Cardiac fibroblast (primary cell): ENCODE measurements at places on chromosomes 6 and 20.

DNA sequence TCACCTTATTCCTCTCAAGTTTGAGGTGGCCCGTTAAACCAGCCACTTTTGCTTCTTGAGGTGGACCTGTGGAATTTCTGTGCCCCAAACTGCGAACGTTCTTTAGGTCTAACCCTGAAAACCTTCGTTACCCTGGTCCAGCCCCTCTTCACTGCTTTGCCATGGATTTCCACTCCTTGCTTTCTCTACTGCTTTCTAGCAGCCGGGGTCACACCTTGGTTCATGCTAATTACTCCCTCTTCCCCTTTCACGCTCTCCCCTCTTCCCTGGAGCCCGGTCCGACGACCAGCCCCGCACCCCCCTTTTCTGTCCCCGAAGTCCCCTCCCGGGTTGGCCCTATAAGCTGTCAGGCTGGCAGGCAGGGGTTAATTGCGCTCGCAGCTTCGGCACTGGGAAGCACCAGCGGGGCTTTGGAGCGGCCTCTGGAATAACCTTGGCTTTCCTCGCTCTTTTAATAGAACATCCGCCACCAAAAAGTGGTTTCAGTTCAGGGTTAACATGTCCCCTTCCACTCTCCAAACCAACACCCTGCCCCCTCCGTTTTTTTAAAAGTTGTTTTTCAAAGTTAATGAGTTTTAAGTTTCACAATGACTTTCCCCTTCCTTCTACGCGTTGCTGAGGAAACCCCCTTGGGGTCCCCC lies 1.4 kb upstream of the HIVEP1 start:
- DNase-seq, result no peak

DNA sequence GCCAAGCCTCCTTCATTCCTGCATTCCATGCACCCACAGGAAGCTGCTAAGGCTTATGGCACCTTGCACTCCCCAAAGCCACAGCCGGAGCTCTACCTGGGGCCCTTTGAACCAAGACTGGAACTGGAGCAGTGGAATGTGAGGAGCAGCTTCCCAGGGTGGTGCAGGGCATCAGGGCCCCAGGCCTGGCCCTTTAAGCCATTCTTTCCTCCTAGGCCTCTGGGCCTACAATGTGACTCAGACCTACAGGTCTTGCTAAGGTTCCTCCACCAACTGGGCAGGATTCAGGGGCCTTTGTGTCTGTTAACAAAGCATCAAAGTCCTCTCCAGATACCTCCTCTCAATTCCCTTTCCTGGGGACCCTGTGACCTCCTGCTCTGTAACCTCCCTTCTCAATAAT lies 36.2 kb downstream of the SF3B5 start:
- no peak for DNase-seq

- no peak for DNase-seq
These were observed 86.5 kb upstream of the TNFAIP3 start for GRCh38 chr6:137780447-137781034.

DNA sequence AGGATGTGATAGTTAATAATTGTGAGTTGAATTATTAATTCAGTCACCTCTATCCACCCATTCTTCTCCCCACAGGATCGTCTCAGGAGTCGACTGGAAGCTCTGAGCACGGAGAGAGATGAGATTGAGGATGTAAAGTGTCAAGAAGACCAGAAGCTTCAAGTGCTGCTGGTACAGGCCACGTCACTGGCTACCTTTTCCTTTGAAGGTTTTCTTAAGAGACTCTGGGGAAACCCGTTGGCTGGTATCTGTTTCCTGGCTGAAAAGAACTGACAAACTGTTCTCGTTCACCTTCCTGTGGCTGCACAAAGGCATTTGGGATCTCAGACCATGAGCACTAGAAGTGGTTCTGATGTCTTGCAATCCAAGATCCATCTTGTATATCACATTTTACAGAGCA lies 3.8 kb downstream of the TRIM15 start:
- no peak for DNase-seq

DNA sequence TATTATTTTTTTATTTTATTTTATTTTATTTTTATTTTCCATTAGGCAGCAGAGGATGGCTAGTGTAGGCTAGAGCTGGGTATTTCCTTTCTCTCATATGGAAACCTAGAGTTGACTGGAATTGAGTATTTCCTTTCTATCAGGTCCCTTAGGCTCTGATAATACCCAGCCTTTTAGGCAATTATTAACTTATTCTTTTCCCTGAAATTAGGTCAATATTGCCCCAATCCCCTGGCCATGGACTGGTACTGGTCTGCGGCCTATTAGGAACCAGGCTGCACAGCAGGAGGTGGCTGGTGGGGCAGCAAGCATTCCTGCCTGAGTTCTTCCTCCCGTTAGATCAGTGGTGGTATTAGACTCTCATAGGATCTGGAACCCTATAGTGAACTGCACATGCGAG lies 632.2 kb downstream of the TENT5A start:
- DNase-seq, result no peak

GRCh38 chr6:119161438-119161837 lies 83.0 kb upstream of the FAM184A start:
- no peak for DNase-seq

- peak; percentile 84 for DNase-seq
These were observed 15.8 kb upstream of the RBPJL start for GRCh38 chr20:45290677-45291355.

- no peak for DNase-seq
These were observed 10.5 kb upstream of the CLDN20 start for GRCh38 chr6:155253337-155253736.

- no peak for DNase-seq
These were observed 4.7 kb downstream of the HLA-B start for GRCh38 chr6:31352310-31352682.

DNA sequence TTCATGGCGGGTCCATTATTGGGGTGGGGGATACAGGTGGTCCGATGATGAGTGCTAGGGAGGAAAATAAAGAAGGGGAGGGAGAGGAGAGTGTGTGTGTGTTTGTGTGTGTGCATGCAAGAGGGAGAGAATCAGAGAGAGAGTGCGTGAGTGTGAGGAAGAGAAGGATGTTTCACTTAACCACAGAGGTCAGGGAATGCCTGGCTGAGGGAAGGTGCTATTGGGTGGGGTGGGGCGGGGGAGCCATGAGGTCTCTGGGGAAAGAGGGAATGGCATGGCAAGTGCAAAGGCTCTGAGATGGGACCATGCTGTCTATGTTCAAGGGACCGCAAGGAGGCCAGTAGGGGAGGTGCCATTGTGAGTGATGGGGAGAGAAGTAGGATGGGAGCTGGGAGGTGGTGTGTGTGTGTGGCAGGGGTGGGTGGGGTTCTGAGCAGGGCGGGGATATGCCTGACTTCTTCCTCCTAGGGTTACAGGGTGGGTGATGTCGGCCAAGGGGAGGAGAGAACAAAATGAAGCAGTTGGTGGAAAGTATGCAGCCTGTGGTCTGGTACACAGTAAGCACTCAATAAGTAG lies 23.0 kb downstream of the CEBPB start:
- DNase-seq, result no peak

DNA sequence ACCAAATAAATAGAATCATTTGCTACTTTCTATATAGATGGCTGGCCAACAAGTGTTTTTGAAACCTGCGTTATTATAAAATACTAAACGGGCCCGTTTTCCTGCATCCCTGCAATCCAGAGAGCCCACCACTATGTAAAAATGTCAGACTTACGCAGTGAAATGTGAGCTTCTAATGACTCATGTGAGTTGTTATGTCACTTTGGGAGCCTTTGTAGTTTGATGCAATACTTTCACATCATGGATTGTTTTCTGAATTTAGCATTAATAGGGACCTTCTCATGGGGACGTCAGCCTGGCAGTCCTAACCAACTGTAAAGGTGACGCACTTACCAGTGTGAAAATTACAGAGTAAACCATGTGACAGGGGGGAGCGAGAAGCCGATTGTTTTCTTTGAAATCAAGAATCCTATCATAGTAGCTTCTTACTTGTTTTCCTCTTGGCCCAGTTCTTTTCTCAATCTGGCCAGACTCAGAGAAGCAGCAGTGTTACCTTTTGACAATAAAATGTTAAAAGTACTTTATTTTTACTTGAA lies 75.3 kb downstream of the SSR1 start:
- DNase-seq, result no peak

- no peak for DNase-seq
These were observed 15.6 kb downstream of the FAM83D start for GRCh38 chr20:38941726-38942389.

- peak; percentile 62 for DNase-seq
These were observed at the start of gene ELOVL2 for GRCh38 chr6:11043961-11044711. Gene ELOVL2 (minus strand): TSS chr6:11044305. CDS start chr6:11044230, 75 bp downstream.

DNA sequence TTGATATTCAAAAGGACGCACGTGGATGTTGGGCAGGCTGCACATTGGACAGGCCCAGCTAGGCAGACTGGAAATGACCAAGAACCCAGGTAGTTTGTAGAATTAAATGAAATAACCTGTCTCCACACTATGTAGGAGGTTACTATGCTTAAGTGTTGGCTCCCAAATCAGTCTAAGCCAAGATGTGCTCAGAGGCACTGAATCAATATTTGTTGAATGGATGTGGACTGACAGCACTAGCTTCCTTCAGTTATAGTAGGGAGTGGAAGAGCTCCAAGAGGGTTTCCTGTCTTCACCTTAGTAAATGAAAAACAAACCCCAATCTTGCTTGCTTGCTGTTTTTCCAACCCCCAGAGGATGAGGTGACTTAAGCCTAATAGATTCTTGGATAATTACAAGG lies 180.5 kb downstream of the JARID2 start:
- DNase-seq, result no peak

DNA sequence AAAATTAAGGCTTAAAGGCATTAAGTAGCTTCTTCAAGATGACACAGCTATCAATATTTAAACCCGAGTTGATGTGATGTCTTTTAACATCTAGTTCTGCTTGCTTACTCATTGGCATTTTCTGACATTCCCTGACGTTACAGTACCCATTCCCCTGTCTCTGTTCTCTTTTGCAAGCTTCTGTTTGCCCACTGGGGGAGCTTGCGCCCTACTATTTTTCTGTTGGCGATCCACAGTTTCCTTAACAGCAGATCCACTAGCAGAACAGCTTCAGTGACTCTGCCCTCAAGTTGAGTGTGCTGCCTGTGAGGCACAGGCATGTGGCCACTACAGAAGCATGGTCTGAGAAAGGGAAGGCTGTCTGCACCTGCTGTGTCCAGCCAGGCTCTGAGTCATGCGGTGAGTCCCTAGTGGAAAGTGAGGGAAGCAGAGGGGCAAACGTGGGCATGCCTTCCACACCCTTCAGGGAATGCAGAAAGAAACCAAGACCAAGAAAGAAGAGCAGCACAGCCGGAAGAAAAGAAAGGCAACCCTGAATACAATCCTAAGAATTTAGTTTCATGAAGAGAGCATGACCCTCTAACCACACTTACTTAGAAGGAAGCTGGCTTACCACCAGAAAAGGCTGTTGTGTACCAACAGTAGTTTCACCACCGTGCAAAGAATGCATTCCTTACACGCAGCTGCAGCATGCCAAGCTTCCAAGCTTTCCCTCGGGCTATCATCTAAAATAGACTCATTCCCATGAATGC lies 97.7 kb upstream of the VGLL2 start:
- no peak for DNase-seq

- DNase-seq, result peak; percentile 25
These were observed 91.1 kb upstream of the OPRM1 start for GRCh38 chr6:153947808-153948447.

- peak; percentile 85 for DNase-seq
These were observed 578 bp downstream of the RGL2 start for GRCh38 chr6:33297956-33298772.

DNA sequence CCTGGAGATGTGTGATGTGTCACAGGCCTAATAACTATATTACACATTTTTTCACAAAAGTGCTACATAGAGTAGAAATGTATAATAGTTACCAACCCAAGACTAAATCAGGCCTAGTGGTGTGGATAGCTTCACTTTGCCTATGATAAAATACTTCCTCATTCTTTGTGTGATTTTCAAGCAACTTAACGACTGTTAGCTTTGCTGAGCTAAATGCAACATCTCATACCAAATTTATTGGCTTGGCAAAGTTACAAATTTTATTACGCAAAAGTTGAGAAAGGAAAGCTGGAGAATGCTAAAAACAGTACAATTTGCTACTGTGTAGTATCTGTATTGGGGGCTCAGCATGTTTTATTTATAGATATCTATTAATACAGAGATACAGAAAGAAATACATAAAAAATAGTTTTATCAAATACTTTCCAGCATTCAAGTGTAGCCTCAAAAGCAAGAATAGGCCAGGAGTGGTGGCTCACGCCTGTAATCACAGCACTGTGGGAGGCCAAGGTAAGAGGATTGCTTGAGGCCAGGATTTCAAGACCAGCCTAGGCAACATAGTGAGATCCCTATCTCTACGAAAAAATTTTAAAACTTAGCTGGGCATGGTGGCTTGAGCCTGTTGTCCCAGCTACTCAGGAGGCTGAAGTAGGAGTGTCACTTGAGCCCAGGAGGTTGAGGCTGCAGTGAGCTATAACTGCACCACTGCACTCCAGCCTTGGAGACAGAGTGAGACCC lies 3.6 kb upstream of the EDN1 start:
- no peak for DNase-seq

- DNase-seq, result peak; percentile 41
These were observed 48.8 kb downstream of the NT5E start for GRCh38 chr6:85498596-85499258.

DNA sequence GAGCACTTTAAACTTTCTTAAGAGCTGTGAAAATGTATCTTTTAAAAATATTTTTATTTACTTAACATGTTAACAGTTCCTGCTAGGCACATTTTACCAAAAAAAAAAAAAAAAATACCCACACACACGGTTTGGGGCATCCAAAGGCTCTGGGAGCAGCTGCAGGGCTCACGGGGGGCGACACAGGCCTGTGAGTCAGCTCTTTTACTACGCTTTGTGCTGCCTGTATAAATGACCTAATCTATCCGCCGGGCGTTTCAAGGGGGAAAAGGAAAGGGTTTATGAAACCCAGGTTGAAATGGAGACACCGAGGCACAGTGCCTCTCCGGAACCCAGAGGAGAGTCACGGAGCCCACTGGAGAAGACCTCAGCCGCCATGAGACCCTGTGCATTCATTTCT lies 40.4 kb downstream of the DLL1 start:
- no peak for DNase-seq

DNA sequence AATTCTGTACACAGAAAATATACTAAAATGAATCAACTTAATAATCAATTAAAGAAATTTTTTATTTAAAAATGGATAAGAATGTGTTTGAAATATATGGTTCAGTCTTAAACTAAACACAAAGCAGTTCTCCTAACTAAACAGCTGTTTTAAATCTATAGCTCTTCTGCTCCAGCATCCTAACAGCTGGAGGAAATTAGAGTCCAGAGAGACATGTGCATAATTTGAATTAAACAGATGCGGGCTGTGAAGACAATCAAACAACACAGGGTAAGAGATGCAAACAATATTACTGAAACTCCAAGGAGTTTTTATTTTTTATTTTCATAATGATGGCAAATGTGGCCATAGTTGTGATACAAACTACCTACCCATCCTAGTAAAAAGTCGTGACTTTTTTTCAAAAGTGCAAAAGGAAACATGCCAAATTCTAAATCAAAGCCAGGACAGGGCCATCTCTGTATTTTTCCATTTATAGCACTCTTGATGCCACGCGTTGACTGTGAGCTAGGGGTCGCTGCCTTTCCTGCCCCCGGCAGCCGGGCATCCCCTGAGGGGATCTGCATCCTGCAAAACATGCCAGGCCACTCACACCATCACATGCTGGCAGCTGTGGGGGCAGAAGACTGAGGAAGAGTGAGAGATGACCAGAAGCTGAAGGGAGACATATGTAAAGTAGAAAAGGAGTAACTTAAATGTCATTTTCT lies 310.6 kb downstream of the PRKN start:
- no peak for DNase-seq

- DNase-seq, result no peak
These were observed 72.7 kb upstream of the TCF21 start for GRCh38 chr6:133816171-133816570.

- no peak for DNase-seq
These were observed 60.0 kb downstream of the GINS1 start for GRCh38 chr20:25467441-25467840.
